H54 (cell line): ENCODE measurements at places on chromosomes 2 and 18.

DNA sequence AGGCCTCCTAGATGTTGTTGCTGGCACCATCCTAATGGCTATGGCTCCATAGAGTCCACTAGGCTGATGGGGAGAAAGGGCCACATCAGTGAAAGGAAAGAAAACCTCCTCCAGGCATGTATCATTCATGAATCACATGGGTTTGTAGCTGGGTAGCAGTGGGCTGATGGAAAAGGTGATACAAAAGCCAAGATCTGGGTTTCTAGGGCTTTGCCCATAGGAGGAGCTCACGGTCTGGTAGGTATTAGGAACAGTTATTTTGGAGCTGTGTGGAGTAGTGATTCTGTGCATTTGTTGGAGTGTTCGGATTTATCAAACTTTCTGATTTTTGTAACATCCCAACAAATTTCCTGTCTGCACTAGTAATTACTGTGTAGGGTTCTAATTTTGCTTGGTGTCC lies 259.2 kb downstream of the SLC4A3 start:
- DNase-seq: peak; percentile 30

DNA sequence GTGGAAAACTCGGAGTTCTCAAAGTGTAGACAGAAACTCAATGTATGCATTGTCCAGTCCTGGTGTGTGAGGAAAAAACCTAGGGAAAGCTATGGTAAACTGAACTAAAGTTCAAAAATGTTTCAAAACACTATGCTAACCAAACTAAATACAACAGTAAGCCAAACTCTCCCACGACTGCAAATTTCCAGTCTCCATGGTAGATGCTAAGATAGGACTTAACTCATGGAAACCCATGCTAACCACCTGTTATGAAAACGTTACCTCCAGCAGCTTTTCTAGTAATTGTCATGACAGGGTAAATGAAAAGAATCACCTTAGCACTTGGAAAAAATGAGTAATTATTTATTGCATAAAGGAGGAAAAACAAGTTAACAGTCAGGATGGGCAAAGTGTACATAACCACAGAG lies 135.7 kb upstream of the EPC2 start:
- DNase-seq: no peak

DNA sequence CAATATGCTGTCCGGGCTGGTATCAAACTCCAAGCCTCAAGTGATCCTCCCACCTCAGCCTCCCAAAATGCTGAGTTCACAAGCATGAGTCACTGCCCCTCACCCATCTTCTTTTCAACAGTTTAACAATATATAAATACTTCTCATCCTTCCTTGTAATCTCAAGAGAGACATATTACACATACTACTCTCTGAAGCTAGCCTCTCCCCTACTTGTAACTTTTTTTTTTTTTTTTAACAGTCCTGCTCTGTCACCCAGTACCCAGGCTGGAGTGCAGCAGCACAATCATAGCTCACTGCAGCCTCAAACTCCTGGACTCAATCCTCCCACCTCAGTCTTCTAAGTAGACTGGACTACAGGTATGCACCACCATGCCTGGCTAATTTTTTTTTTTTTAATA lies 5.7 kb downstream of the GFPT1 start:
- no peak for DNase-seq

DNA sequence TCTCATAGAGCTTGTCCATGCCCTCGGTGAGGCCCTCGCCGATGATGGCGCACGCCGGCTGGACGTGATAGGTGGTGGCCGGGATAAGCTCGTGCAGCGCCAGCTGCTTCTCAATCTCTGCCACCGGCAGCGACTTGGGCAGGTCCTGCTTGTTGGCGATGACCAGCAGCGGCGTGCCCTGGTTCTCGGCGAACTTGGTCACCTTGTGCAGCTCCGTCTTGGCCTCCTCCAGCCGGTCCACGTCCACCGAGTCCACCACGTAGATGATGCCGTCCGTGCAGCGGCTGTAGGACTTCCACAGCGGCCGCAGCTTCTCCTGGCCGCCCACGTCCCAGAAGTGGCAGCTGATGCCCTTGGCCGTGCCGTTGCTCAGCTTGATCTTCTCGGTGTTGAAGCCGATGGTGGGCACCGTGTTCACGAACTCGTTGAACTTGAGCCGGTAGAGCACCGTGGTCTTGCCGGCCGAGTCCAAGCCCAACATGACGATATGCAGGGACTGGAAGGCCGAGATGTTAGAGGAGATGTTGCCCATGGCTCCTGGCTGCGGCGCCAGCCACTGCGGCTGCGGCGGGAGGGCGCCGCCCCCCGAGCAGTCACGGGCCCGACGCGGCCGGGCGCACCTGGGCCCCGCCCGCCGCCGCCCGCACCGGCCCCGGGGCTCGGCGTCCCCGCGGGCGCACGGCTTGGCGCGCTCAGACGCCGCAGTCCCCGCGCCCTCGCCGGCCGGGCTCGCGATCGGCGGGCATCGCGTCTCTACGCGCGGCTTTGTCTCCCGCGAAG lies 636 bp downstream of the ARL4C start:
- DNase-seq: no peak

GRCh38 chr2:172066394-172066886 lies 18.9 kb upstream of the DLX1 start:
- DNase-seq: no peak

GRCh38 chr2:173290518-173290917 lies 64.2 kb upstream of the CDCA7 start:
- no peak for DNase-seq

GRCh38 chr2:55452879-55453278 lies 33.2 kb upstream of the CCDC88A start:
- no peak for DNase-seq

- no peak for DNase-seq
Observed at GRCh38 chr18:13175266-13175665, 43.3 kb upstream of the LDLRAD4 start.

GRCh38 chr2:66481100-66481549 lies 46.2 kb downstream of the MEIS1 start:
- peak; percentile 5 for DNase-seq

DNA sequence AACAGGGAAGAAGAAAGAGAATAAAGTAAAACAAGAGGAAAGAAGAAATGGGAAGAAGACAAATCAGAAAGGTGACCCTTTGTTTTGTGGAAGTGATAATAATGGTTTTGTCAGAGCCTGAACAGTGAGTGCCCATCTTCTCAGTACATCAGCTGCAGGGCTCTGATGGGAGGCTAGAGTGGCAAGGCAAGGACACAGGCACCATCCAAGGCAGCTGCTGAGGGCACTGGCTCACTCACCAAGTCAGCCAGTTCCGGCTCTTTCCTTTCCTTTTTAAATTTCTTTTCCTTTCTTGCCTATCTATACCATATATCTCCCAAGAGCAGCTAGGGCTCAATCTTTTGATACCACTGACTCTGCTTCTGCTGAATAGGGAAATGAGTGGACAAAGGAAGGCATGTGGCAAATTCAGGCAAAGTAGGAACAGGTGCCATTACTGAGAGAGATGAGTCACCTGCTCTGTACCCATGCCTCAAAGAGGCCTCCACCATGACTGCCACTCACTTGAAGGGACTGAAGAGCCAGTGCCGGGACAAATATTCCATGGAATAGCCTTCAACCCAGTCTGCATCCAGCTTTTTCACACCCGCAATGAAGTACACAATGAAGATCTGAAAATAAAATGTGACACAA lies 6.2 kb downstream of the GGCX start:
- DNase-seq: no peak

GRCh38 chr2:69247583-69247982 lies 139.4 kb downstream of the GFPT1 start:
- DNase-seq: no peak

DNA sequence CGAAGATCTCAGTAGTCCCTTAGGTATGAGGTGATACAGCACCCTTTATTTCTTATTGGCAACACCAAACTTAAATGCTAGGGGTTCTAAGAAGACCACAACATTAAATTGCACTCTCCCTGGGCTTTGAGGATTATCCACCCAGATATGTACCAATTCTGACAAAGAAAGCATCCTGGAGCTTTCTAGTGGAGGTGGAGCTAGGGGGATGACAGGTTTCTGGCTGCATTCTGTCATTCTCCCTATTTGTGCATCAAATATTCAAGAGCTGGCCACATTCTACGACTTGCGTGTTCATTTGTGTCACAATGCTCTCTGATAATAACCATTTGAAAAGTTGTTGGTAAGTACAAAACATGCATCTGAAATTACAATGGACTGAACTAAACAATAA lies 111.1 kb downstream of the CDH2 start:
- no peak for DNase-seq

- no peak for DNase-seq
Observed at GRCh38 chr2:11907190-11907589, 160.8 kb downstream of the LPIN1 start.

- DNase-seq: no peak
Observed at GRCh38 chr18:21680161-21680560, 24.4 kb downstream of the ABHD3 start.

- DNase-seq: no peak
Observed at GRCh38 chr2:235271936-235272335, 221.9 kb upstream of the AGAP1 start.

DNA sequence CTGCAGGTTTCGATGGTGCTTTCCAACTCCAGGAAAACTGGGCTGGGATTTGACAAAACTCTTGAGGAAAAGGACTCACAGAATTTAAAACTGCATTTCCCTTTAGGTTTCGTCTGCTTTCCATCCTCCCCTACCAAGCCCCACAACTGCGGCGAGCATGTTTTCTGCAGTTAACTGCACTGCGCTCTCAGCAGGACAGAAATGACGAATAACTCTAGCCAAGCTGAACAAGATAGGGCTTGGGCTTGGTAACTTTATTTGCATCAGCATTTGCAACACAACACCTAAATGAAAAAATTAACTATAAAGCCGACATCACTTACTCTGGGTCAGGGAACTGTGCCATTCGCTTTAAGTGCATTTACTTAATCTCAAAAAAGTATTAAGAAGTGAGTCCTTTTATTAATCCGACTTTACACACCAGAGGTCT lies 669 bp upstream of the PIKFYVE start:
- peak; percentile 10 for DNase-seq

- DNase-seq: no peak
Observed at GRCh38 chr2:219447242-219448098, 12.8 kb downstream of the SPEG start.

DNA sequence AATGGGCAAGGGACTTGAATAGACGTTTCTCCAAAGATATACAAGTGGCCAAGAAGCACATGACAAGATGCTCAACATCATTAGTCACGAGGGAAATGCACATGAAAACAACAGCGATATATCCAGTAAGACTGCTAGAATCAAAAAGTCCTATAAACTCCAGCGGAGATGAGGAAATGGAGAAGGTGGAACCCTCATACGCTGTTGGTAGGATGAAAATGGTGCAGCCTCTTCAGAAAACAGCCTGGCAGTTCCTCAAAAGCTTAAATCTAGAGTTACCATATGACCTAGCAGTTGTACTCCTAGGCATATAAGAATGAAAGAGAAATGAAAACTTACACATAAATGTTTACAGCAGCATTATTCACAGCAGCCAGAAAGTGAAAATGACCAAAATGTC lies 48.1 kb downstream of the HPCAL1 start:
- DNase-seq: no peak
